ENCODE measurements at places on chromosomes 12 and 14.

GRCh38 chr12:50839042-50839441 lies 3.7 kb upstream of the TMPRSS12 start:
- no peak for DNase-seq

DNA sequence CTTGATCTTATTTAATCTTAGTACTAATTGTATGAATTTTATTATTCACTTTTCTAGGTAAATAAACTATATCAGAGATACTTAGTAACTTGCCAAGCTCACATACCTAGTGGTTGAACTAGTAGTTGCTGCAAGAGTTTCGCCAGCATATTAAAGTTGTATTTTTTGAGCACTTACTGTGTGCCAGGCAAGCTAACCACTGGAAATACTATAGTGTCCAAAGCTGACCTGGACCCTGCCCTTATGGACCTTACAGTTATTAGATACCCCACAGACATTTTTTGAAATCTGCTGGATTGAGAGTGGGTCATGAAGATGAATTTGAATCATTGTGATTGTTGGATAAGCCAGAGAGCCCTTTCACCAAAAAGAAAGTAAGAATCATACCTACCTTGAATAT lies 125.0 kb downstream of the RAD51B start:
- DNase-seq, result no peak

- DNase-seq, result no peak
Observed at GRCh38 chr12:62914443-62915203, 20.3 kb downstream of the PPM1H start.

GRCh38 chr14:77279719-77280118 lies 8.7 kb upstream of the NGB start:
- DNase-seq, result no peak

GRCh38 chr12:104280717-104281458 lies 22.7 kb upstream of the EID3 start:
- DNase-seq, result no peak

DNA sequence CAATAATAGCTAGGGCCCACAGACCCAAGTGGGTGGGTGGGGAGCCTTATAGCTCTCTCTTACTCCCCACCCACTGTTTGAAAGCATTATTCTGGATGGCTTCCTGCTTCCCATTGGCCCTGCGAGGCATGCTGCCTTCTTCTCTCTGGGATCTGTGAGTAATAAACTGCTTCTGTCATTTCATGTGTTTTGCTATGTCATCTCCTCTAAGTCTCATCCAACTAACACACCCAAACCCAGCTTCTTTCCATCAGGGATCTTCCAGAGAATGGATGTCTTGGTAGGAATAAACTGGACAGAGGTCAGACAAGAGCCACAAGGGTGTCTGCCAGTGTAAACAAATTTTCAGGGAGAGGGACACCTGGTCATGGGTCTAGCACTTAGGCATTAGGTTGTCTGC lies 66.4 kb upstream of the BDKRB2 start:
- no peak for DNase-seq

DNA sequence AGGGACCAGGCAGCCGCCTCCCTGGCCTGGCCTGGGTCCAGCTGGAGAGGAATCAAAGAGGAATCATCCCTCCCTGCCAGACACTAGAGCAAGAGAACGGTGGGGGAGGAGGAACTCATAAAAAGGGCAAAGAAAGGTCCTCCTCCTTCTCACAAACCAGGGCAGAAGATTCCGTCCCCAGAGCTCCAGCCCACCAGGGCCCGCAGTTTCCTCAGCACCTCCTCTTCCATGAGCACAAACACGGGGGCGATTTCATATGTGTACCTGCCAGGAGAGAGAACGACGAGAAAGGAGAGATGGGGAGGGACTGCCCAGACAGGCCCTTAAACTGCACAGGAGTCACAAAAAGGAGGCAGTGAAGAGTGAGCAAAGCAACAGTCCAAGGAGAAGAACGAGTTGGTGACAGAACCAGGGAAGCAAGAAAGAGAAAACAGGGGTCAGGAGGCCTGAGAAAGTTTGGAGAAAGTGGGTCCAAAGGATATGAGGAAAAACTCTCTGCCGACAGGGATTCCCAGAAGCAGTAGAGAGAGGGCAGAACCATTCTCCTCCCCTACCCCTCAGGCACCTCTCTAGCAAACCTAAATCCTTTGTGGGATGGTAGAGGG lies 8.7 kb upstream of the ZNF740 start:
- no peak for DNase-seq

GRCh38 chr14:106790189-106791036 lies 1264.0 kb downstream of the TMEM121 start:
- peak; percentile 79 for DNase-seq

DNA sequence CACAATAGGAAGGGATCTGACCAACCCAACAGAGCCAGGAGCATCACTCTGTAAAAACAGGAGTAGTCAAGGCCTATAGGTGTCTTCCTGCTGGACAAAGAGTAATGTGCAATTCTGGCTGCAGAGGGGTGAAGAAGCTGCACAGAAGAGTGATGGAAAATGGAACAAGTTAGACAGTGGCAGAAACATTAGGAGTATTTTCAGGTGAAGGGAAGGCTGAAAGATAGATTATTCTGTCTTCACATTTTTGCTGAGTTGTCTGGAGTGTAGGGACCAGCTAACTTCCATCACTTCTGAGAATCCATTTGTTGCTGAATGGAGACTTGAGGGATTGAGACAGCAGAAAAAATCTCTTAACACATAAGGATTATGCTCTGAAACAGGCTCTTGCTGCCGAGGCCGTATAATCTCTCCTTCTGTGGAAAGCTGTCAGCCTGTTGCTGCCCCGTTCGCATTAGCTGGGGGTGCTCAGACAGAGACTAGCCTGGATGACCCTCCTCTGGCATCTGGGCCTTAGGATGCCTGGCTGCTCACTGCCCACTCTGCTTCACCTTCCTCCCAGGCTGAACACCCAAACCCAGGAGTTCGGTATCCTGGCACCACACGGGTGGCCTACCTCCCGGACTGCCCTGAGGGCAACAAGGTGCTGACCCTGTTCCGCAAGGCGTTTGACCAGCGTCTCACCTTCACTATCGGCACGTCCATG lies 3.1 kb upstream of the ARHGEF25 start:
- no peak for DNase-seq

GRCh38 chr12:123763093-123763492 lies 992 bp downstream of the DNAH10 start:
- no peak for DNase-seq

DNA sequence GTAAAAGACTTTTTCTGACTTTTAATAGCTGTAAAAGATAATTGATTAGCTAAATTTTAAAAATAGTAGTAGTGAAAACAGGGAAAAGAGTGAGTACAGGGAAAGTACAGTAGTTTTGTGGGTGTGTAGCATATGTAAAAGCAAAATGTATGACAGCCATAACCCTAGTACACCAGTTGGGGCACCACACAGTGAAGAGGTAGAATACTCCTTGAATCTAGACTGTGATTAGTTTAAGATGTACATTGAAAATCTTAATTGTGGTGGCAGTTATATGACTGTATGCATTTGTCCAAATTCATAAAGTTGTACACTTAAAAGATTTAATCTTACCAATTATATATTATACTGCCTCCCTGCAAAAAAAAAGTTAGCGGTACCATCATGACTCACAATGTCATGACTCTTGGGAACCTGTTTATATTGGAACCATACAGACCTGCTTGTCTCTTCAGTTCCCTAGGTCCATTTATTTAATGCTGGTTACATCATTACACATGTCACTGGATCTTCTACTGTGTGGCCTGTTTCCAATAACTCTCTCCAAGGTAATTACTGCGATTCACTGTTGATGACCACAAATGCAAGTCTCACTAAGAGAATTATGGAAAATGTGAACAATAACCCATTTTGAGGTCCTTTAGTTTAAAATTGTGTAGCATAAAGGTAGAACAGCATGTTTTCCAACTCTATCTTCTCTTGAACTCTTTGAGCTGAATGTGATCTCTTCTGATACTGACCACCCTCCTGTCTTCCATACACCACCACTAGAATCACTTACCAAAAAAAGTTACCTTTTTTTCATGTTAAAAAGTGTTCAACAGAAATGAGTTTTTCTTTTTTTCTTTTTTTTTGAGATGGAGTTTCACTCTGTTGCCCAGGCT lies 264.2 kb upstream of the AMIGO2 start:
- DNase-seq, result no peak

- no peak for DNase-seq
Observed at GRCh38 chr12:127964717-127965116, 302.3 kb upstream of the TMEM132C start.

DNA sequence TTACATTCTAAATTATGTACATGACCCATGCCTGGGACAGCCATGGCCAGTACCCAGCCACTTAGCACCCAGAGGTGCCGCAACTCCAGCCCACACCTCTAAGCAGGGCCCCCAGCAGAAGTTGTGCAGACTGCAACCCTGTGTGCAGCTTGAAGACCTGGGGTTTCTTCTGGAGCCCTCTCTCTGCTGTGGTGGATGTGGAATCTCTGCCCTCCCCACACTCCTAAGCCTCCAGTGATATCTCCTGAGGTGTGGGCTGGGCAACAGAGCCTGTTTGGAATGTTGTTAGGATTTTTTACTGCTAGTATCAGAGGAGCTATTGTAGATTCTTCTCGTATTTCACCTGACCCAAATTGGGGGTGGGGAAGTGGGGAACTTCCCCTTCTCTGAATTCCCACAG lies 59.4 kb upstream of the TUNAR start:
- no peak for DNase-seq

GRCh38 chr12:91205811-91206210 lies 23.2 kb upstream of the DCN start:
- DNase-seq, result no peak

GRCh38 chr12:116459011-116459875 lies 99.9 kb upstream of the MAP1LC3B2 start:
- no peak for DNase-seq

- DNase-seq, result no peak
Observed at GRCh38 chr14:103624860-103625259, 4.2 kb upstream of the KLC1 start.

- no peak for DNase-seq
Observed at GRCh38 chr12:75606151-75606550, 94.7 kb upstream of the KRR1 start.
